EL (cell line): ENCODE measurements at places on chromosomes 11 and 22.
A peak's percentile ranks its signal among the peaks of the same experiment; 100 is the strongest.

DNA sequence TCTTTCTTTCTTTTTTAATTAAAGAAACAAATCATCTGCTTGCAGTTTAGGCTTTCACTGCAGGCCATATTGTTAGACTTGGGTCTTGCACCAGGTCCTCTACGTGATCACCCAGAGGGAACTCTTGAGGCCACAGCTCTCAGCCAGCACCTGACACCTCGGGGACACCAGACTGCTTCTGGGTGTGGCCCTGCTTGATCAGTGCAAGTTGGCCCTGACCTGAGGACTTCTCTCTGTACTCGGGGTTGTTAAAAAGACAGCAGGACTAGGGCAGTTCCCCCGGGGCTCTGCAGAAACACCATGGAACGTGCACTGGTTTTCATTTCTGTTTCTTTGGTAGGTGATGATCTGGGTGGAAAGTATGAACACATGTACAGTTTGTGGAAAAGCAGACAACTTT lies 51.2 kb upstream of the MYO18B start:
- no peak for DNase-seq

DNA sequence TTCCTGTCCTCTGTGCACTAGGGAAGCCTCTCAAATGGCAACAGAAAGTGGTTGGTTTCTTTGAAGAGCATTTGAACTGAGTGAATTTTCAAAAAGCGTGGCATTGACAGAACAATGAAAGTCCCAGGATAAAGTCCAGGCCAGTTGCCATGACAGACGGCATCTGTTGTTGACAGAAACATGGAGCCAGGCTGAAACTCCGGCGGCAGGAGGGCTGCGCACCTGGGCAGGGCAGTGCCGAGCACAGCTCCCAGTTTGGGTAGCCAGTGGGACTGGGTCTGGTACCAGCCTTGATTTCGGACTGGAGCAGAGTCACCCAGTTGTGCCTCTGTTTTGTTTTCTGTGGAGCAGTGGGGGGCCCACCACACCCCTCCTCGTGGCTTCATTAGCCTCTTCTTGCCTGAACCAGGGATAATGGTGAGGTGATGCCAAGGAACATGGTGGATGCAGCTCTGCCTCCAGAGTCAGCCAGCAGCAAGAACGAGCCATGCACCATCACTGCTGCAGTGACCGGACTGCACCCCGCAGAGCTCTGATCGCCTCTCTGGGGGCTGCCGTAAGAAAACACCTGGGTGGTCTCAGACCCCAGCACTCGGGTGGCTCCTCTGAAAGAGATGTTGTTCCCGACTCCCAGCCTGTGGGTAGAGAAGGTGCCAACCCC lies 9.8 kb upstream of the SEPTIN5 start:
- no peak for DNase-seq

DNA sequence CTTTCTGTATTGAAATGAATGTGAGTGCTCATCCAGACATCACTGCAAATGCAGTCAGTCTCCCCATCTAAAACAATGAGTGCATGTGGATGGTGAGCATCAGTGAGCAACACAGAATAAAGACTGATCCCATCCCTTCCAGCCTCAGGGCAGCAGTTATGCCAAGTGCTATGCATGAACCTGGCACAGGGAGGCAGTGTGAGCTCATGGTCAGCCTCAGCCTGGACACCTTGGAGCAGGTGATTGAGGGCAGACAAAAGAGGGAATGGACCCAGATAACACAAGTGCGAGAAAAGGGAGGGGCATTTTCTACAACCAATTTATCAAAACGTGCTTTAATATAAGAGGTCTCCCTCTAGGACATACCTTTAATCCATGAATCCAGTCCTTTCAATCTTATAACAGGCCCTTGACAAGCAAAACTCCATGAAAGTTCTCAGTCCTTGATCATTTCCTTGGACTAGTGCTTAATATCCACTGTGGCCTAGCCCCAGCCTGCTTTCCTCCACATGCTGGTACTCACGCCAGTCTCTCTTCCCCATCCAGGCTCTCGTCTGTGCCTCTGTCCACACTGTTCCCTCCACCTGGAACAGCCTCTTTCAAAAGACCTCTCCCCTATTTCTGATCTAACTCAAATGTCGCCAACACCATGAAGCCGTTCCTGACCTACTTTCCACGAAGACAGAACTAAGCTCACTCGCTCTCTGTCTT lies 50.5 kb upstream of the LRRC55 start:
- DNase-seq, result peak; percentile 10

DNA sequence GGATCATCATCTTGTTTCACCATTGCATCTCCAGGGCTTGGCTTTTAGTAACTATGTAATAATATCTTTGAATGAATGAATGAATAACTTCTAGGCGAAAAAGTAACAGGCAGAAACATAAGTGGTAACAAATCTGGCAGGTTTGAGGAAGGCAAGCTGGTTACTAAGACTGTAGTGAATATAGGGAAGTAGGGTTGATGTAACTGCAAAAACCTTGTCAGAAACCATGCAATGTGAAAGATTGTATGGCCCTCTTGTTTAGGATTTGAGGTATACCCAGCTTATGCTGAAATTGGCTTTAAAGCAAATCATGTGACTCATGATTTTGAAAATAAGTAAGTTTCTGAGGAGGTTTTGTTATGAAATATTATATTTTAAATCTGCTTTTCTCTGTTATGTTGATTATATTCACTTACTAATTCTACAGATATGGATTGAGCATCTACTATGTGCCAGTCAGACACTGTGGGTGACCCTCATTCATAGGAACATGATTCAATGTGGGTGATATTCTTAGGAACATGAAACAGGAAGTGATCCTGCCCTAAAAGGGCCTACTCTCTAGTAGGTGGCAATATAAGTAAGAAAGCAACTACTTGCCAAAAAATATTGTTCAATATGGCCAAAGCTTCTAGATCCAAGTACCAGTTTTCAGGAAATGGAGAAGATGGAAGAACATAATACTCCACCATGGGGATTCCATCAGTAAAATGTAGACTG lies 115.5 kb upstream of the CCDC90B start:
- DNase-seq, result no peak

- DNase-seq, result peak; percentile 27
Observed at GRCh38 chr11:99015634-99016454, 4.9 kb upstream of the CNTN5 start.

DNA sequence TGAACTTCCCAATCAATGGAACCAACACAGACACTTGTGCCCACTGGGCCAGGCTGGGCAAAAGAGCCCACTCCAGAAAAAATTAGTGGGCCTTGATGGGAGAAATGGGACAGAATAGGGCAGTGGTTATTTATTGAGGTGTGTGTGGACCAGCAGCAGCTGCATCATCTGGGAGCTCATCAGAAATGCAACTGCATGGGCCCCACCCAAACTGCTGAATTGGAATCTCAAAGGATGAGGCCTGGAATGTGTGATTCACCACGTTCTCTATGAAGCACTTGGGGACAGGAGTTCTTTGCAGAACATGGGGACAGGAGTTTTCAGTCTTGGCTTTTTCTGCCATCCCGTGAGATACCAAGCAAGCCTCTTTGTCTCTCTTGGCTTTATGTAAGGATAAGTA lies 255.6 kb upstream of the PLET1 start:
- DNase-seq, result peak; percentile 46

- DNase-seq, result no peak
Observed at GRCh38 chr11:108817976-108818375, 153.1 kb downstream of the DDX10 start.

DNA sequence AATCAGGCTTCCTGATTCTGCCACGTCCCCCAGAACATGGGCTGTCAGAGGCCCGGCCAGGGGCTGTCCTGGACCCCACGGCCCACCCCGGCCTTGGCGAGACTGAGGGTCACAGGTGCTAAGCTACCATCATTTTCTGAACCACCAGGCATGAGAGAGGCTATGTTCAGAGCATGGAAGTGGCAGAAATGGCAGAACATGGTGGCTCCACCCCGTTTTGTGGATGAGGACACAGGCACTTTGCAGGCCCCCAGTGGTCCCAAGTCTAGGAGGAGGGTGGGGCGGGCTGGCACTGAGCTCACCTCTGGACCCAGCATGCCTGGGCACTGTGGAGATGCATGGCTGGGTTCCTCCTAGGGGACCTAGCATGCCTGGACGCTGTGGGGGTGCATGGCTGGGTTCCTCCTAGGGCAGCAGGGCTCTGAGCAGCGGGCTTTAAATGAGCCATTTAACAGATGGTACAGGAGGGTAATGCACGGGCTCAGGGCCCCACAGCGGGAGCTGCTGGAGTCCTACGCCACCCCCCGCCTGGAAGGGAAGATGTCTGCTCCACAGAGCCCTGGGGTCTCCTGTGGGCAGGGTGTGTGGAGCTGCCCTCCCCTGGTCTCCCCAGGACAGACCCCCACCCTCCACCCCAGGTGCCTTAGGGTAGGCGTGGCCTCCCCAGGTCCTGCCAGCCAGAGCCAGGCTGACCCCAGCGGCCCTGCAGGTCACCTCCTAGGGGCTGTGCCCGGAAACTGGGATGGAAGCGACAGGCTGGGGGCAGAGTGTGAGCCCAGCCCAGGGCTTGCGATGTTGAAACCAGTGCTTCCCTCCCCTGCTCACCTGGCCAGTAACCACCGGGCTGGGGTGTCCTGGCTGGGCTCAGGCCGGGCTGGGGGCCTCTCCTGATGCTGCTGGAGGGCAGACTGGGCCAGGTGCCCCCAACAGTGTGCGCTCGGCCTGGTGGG lies 6.1 kb upstream of the MUC5AC start:
- DNase-seq, result no peak

GRCh38 chr11:112961751-112962578 lies 745 bp downstream of the NCAM1 start:
- no peak for DNase-seq

DNA sequence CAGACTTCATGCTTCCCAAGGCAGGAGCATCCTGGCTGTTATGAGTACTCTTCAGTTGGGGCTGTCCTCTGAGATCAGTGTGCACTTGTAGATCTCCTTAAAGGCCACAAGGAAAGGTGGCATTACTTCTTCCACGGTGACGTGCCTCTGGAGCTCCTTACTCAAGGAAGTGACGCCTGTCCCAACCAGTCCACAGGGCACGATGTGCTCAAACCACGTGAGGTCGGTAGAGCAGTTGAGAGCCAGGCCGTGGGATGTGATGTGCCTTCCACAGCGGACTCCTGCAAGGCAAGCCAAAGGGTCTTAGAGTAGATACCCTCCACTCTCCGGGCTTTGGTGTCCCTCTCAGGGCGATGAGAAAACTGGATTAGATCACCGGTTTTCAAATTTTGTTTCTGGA lies 1.4 kb downstream of the LIPT2 start:
- DNase-seq, result no peak
